ENCODE measurements at places on chromosomes 5 and 9. TPM values are rescaled to one million over a fixed set of nuclear protein-coding genes. Genes with fewer than 3 reads are reported as not detected.

DNA sequence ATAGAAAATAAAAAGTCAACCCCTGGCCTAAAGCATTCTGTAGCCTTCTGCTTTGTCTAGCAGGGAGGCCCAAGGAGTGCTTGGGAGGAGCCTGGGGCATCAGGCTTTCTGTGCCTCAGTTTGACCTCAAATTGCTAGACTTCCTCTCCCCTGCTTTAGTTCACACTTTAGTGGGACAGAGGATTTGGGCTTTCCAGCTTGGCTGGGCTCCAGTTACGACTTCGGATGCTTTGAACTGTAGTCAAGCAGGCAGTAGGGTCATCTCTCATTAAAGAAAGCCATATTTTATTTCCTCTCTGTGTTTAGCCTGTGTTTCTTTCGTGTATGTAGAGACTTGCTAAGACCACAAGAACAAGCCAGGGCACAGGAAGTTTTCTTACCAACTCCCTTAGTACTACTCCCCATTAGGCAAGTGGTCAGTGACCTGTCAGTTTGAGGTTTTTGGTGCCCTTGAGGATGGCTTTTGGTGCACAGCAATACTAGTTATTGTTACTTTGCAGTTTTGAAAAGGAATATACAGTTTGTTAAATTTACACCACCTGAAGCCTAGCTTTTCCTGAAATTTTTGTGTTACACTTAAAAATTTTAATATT, 334.7 kb downstream of the NDUFS4 start:
- DNase-seq, result no peak

The FRMPD1 gene
- 0.14 TPM for total RNA-seq

DNA sequence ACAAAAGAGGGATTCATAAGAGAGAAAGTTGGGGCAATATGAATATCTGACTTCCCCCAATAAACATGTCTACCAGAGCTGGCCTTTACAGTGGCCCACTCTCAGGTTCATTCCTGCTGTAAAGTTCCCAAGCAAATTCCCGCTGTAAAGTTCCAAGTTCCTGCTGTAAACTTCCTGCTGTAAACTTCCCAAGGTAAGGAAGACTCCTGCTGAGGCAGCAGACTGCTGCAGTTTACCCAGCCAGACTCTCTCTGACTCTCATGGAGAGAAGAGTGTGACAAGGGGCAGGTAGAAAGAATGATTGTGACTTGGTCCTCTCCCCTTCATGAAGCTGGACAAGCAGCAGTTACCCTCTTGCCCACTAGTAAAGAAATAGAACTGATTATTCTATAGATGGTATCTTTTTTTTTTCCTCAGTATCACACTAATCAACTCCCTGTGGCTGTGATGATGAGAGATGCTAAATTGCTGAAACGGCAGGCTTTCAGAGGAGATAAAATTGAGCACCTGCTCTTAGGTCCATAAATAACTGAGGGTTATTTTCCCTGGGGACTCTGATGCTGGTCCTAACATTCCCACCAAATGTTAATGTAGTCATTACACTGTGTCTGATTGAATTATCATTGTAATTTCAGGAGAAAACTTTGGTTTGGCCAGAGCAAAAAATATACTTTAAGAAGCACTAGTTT, 220.4 kb downstream of the PARP8 start:
- peak; percentile 10 for DNase-seq

- no peak for DNase-seq
These were observed 178.3 kb downstream of the AP3B1 start for GRCh38 chr5:78116167-78116566.

The SPATA31E1 gene
- total RNA-seq, result 0.05 TPM

- no peak for DNase-seq
These were observed 4.9 kb downstream of the SHOC1 start for GRCh38 chr9:111789881-111790280.

- no peak for DNase-seq
These were observed 113.8 kb upstream of the ANKRD55 start for GRCh38 chr5:56346741-56347535.

GRCh38 chr9:130022566-130023143, 20.3 kb downstream of the FNBP1 start:
- no peak for DNase-seq

DNA sequence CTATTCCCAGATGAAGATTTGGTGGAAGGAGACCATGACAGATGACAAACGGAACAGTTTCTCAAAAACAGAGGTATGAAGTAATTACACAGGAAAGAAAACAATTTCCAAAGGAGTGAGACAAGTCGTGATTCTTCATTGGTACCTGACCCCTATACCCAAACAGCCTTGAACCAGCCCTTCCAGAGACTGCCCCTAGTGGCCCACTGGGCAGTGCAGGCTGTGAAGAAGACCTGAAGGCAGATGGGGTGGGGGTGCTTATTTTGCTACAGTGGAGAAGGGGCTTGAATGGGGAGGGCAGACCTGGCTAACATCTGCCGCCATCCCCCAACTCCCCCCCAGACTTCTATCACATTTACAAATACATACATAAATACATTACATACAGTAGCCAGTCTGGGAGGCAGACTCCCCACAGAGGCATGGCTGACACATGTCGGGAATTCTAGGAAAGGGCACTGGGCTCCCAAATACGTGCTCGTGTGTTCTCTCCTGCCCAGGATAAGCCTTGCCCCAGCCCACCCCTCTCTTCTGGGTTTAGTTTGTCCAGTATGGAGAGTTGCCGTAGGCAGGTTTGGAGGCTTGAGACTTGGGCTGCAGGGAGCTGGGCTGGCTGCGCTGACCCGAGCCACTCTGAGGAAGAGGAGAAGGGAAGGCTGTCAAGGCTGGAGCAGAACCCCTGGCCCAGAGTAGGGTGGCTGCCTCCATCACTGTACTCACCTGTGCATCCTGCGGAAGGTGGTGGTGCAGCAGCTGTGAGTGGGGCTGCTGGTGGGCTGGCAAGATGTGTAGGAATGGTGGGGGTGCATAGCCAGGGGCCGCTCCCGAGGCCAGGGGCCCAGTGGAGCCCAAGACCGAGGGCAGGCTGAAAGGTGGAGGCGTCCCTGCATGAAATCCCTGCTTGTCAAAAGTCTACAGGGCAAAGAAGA, 105.3 kb downstream of the UBE2R2 start:
- DNase-seq, result peak; percentile 70

The ZNF462 gene
- total RNA-seq, result 101 TPM

The PALM2AKAP2 gene
- total RNA-seq, result 7.0 TPM

DNA sequence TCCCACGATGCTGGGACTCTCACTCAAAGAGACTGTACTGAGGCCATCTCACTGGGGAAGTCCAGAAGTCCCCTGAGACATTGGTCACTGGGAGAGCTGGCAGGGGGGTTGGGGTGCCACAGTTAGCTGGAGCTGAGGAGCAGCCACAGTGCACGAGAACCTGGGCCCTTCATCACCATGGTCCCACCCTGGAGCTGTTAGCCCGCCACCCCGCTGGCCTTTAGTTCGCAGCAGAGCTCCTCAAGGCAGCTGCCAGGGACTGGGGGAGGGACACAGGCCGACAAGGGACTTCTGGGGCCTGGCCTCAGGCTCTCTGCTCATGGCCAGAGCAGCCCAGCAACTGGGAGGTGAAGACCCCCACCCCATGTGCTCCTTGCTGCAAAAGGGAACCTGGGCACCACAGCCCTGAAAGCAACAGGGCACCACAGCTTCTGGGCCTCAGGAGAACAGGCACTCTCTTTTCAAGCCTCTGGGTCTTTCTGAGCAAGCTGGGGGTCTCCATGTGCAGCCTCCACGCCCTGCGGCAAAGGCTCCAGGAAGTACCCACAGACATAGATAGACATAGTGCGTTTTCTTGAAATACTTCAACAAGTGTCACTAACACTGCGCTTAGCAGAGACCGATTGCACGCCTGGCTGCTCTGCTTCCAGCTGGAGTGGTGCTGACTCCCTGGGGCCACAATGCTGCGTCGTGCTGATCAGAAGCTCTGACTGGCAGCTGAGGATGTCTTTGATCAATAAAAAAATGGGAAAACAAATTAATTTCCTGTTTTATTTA, 46.0 kb downstream of the VAV2 start:
- peak; percentile 5 for DNase-seq

The ZNF879 gene
- total RNA-seq, result 5.2 TPM

The ZNF354B gene
- 25.0 TPM for total RNA-seq

The ANKRD31 gene
- total RNA-seq, result 0.09 TPM

- DNase-seq, result no peak
These were observed 843.7 kb downstream of the EFNA5 start for GRCh38 chr5:106827061-106827460.

DNA sequence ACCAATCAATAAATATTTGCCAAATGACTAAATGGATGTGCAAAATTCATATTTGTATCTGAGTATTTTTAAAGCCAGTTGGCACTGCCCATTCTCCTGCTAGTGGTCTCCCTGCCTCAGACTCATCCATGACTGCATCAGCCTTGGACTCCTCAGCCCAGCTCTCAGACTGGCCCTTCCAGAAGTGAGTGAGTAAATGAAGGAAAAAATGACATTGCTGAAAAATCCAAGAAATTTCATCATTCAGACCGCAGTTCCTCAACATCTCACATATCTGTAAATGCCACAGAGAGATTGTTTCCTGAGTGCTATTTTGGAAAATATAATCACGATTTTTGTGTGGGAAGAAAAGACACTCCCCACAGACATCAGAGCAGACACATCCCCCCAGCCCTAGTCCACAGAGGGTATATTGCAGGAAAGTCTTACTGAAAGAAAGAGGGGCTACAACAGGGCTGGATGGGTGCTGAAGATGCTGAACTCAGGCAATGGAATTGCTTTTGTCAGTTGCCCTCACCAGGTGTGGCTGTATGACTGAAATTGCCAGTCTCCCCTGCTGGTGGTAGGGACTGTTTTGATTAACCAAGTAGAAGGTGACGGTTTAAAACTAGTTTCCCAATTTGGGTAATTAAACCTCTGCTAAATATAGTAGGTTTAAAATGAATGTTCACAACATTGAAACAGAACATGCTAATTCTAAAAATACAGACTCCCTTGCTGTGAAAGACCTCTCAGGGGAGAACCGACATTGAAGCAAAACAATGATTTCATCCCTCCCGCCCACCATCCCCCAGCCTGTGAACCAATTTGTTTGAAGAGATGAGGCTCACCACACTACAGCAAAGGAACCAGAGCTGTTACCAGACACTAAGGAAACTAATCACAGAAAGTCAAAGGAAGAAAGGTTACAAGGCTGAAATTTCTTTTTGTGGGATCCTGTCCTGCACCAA, 158.8 kb downstream of the DEPDC1B start:
- DNase-seq, result no peak

GRCh38 chr5:135329913-135330797, 68.9 kb downstream of the MACROH2A1 start:
- no peak for DNase-seq

- no peak for DNase-seq
These were observed 70.8 kb downstream of the HTR4 start for GRCh38 chr5:148583421-148583965.

DNA sequence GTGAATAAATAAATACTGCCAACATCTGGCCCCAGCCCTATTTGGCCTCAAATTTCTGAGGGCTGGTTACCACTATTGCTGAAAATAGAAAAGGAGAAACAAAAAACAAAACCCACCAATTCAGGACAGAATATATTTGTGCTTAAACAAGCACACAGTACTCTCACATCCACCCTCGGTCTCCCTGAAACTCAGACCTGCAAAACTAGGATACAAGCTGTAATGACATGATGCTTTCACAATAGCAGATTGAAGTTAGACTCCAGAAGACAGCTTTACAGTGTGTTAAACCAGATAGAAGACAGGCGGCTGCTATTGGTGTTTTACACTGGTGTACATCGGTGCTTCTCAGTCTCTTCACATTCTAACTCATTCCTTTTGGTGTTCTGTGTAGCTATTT, 214.9 kb upstream of the DMRT1 start:
- DNase-seq, result no peak

GRCh38 chr9:101311758-101312420, 72.9 kb downstream of the BAAT start:
- DNase-seq, result no peak

The GABRA1 gene
- total RNA-seq, result 0.48 TPM

- DNase-seq, result no peak
These were observed 138.4 kb downstream of the GADD45G start for GRCh38 chr9:89743216-89743572.

The NTMT1 gene
- total RNA-seq, result 58.1 TPM

GRCh38 chr5:140633021-140633471, at the start of gene CD14:
Gene CD14, minus strand, starts transcription at chr5:140633175. Its CDS starts 104 bp downstream, at chr5:140633071.
- DNase-seq, result no peak
